ENCODE measurements at places on chromosomes 12 and 14.

DNA sequence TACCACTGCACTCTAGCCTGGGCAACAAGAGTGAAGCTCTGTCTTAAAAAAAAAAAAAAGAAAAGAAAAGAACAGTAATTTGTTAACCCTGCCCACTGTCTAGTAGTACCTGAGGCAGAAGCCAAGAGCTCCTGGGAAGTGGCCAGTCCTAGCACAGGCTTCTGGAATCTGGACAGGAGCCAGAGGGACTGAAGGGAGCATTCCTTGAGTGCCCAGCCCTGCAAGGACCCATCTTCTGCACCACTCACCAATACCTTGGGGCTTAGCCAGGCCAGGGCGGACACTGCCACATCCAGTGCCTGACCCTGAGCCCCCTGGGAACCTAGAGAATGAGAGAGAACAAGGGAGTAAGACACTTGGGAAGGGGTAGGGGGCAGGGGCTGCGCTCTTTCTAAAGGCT is 33.7 kb downstream of the PARP2 start:
- DNase-seq = no peak

DNA sequence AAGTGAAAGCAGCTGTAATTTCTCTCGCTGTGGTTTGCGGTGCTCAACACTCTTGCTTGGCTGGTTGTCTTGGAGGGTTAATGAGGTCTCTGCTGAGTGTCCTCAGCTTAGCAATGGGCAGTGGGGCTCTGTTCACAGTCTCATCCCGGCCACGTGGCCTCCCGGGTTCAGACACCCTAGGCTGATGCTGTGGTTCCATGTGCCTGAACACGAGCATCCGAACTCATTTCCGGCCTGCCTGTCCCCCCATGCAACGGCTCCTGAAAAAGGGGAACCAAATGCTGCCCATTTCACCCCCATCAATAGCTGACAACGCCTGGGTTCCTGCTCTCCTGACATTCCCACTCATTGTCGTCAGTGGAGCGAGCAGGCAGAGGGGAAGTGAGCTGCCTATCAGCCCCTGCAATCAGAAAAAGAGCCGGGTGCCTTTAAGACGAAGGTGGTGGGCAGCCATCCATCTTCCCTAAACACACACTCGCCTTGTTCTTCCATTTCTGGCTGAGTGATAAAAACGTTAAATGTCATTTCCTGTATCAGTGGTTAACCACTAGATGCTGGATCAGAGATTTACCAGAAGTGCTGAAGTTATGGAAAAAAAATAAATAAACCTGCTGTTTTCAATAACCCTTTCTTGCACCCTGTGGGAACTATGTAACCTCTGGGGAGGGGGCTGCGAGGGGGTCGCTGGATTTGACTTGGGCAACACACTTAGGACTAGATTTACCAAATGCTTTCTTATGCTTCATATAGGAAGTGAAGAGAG is 60.3 kb upstream of the BCL2L14 start:
- DNase-seq = peak; percentile 28

DNA sequence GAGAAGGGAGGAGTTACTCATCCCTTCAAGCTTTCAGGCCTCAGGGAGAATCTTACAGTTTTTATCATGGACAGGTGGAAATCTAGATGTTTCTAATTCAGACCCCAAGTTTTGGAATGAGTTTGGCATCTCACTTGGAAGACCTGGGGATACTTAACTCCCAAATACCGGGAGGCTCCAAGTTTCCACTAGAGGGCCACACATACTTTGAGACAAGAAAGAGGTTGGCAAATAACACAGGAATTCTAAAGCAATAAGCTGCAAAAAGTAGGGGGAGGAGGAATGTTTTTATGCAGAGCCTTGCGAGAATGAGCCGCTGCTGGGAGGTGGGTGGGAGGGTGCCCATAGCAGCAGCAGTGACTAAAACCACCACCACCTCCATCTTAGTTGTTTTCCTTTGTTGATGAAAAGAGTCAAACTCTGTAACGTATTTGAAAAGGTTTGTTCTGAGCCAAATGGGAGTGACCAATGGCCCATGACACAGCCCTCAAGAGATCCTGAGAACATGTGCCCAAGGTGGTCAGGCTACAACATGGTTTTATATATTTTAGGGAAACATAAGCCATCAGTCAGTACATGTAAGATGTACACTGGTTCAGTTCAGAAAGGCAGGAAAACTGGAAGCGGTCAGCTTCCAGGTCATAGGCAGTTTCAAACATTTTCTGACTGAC is 34.2 kb upstream of the RNASE1 start:
- peak; percentile 42 for DNase-seq

GRCh38 chr14:56798447-56799342 is 11.6 kb downstream of the OTX2 start:
- DNase-seq = no peak

GRCh38 chr12:823028-823698 is 70.8 kb downstream of the WNK1 start:
- DNase-seq = peak; percentile 27

DNA sequence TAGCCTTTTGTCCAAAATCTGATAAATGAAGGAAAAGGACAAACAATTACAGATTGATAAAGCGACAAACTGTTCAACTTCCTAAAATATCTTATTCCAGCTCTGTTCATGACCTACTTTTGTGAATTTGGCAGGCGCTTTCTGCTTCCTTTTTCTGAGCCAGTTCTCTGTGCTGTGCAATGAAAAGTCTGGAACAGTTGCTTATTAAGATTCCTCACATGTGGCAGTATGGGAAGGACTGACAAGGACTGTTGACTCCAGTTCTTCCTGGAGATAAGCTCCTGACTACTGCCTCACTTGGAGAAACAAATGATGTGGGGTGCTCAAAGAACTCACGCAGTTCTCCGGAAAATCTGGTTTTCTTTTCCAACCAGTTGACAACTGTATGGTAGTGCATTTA is 58.3 kb upstream of the ANP32D start:
- DNase-seq = peak; percentile 82

GRCh38 chr12:13144266-13144828 is 40.9 kb upstream of the GSG1 start:
- no peak for DNase-seq

DNA sequence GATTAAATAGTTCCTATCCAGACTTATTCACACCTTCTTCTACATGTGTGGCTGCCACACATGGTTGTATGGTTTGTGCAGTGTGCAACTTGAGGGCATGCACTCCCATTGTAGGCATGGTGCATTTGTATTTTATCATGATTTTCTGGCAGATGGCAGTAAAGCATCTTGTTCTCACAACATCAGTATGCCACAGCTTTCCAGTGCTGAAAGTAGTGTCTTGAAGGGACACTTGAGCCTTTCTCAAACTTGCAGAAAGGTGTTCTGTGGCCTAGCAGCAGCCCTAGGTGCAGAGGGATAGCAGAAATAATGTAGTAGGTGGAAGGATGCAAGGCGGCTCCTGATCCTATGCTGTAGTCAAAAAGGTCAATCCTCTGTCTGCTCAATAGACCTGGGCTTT is 72.9 kb downstream of the LMNTD1 start:
- no peak for DNase-seq

- no peak for DNase-seq
Measured at GRCh38 chr14:90687680-90688079, 128.6 kb downstream of the TTC7B start.

GRCh38 chr14:24307575-24308341 is at the start of gene CIDEB:
Gene CIDEB (minus strand): TSS chr14:24307977. CDS start chr14:24307858, 119 bp downstream.
- peak; percentile 67 for DNase-seq

DNA sequence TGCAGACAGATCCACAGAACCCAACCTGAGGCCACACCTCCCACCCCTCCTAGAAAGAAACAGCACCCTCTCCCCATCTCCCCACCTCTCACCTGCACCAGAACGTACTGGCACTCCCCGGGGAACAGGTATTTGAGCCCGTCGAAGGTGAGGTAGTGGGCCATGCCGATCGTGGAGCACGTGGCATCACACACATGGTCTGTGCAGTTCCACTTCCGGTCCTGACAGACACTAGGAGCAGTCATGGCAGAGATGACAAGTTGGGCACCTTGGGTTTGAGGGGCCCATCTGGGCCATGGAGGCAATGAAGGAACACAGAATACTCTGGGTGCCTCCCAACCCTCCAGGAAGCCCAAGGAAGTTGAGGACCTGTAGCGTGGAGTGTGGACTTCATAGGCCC is 89.5 kb upstream of the ANO2 start:
- DNase-seq = no peak
